Activated CD4-positive, alpha-beta memory T cell treated with anti-CD3 and anti-CD28 coated beads, Interleukin-2, amount 10 ng/mL, durations not matched to agents 7 days and 5 days (primary cell): ENCODE measurements at places on chromosomes 16 and 17.

GRCh38 chr16:1164382-1164781 is 11.5 kb downstream of the CACNA1H start:
- no peaks in the 10 kb centered on the region for H3K27me3 ChIP-seq
- no peaks in the 10 kb centered on the region for H3K4me1 ChIP-seq
- DNase-seq: no peak
- no peak overlapping the region for H3K4me3 ChIP-seq
- no peaks in the 10 kb centered on the region for H3K36me3 ChIP-seq

DNA sequence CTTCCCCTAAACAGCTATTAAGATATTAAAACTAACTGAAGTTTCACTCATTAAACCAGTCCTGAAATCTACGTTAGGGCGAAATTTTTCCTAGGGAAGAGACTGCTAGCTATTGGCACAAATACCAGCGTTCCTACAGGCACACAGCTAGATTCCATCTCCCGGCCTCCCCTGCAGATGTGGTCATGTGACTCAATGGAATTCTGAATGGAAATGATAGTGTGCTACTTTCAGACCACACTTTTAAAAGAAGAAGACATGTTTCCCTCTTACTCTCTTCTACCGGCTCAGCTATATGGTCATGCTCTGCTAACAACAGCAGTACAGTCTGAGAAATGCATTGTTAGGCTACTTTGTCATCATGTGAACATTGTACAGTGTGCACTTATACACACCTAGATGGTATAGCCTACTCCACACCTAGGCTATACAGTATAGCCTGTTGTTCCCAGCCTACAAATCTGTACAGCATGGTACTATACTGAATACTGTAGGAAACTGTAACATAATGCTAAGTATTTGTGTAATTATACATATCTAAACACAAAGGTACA is 31.4 kb downstream of the OGFOD1 start:
- H3K4me1 ChIP-seq: no peaks in the 10 kb centered on the region
- H3K27me3 ChIP-seq: no peaks in the 10 kb centered on the region
- H3K27ac ChIP-seq: no peak overlapping the region
- DNase-seq: no peak
- peaks cover 26% of the 10 kb centered on the region for H3K36me3 ChIP-seq

DNA sequence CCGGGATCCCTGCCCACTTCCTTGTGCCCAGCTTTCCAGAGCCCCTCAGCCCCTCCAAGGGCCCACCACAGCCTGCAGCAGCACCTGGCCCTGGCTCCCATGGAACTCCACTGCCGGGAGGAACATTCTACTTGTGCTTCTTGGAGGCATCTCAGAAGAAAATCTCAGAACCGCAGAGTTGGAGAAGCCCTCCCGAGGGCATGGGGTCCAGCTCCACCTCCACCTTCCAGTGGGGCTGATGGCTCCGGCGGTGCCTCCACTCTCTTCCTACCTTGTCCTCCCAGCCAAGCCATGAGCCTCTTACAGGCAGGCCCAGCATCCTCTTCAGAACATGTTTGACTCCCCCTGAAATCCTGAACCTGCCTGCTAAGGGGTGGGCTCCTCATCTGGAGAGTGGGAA is 79.4 kb upstream of the ZNF469 start:
- H3K27me3 ChIP-seq: peaks cover 2% of the 10 kb centered on the region
- no peak overlapping the region for H3K27ac ChIP-seq
- H3K36me3 ChIP-seq: no peaks in the 10 kb centered on the region
- peaks cover 14% of the 10 kb centered on the region for H3K4me1 ChIP-seq
- DNase-seq: no peak

- no peak for DNase-seq
- H3K36me3 ChIP-seq: no peaks in the 10 kb centered on the region
- no peak overlapping the region for H3K27ac ChIP-seq
- H3K4me1 ChIP-seq: no peaks in the 10 kb centered on the region
- no peak overlapping the region for H3K4me3 ChIP-seq
- no peaks in the 10 kb centered on the region for H3K27me3 ChIP-seq
These were observed 188.5 kb upstream of the IRX3 start for GRCh38 chr16:54475019-54475601.

GRCh38 chr17:66714046-66715023 is 120.6 kb upstream of the CACNG5 start:
- no peaks in the 10 kb centered on the region for H3K27me3 ChIP-seq
- H3K27ac ChIP-seq: peak overlapping the region; percentile 82
- no peak for DNase-seq
- H3K4me1 ChIP-seq: peaks cover 63% of the 10 kb centered on the region

GRCh38 chr17:27384726-27385125 is 71.5 kb upstream of the KSR1 start:
- H3K36me3 ChIP-seq: no peaks in the 10 kb centered on the region
- H3K27ac ChIP-seq: no peak overlapping the region
- H3K4me3 ChIP-seq: no peak overlapping the region

DNA sequence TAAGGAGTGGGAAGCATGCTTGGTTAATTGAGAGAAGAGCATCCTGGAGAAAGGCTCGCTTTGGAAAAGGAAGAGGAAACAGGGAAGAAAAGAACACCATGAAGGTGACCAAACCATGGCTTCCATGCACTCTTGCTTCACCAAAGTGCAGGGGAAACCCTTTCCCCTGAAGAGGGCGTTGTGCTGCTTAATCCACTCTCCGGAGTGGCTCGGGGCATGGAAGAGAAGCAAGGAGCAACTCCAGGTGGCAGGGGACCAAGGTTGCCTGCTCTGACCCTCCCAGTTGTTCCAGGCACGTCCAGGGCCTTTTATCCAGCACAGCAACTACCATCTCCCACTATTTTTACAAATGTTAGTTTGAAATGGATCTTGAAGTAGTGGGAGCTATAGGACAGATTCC is 108.1 kb downstream of the STX8 start:
- peaks cover 10% of the 10 kb centered on the region for H3K36me3 ChIP-seq
- H3K27ac ChIP-seq: no peak overlapping the region
- H3K4me3 ChIP-seq: no peak overlapping the region

GRCh38 chr17:31158746-31159377 is 64.1 kb downstream of the NF1 start:
- H3K4me1 ChIP-seq: peaks cover 15% of the 10 kb centered on the region
- peak overlapping the region; percentile 72 for H3K4me3 ChIP-seq
- peaks cover 11% of the 10 kb centered on the region for H3K36me3 ChIP-seq
- no peaks in the 10 kb centered on the region for H3K27me3 ChIP-seq
- no peak for DNase-seq
- peak overlapping the region; percentile 73 for H3K27ac ChIP-seq

DNA sequence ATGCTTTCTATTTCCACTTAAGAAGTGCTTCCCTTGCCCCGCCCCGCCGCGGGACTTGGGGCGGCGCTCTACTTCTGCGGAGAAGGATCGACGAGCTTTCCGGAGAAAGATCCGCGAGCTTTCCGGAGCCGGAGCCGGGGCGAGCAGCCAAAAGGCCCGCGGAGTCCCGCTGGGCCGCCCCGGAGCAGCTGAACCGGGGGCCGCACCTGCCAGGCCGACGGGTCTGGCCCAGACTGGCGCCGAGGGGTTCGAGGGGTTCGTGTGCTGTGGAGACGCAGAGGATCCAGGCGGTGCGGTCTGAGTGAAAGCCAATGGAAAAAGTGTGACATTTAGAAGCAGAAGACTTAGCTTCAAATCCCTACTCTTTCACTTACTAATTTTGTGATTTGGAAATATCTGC is 50.8 kb downstream of the TBC1D26 start:
- no peak overlapping the region for H3K27ac ChIP-seq
- no peak overlapping the region for H3K4me3 ChIP-seq
- H3K27me3 ChIP-seq: peaks cover 37% of the 10 kb centered on the region
- H3K4me1 ChIP-seq: peaks cover 1% of the 10 kb centered on the region
- no peak for DNase-seq
- peaks cover 2% of the 10 kb centered on the region for H3K36me3 ChIP-seq

- H3K27ac ChIP-seq: no peak overlapping the region
- H3K27me3 ChIP-seq: no peaks in the 10 kb centered on the region
- H3K4me1 ChIP-seq: no peaks in the 10 kb centered on the region
- peak; percentile 24 for DNase-seq
- no peaks in the 10 kb centered on the region for H3K36me3 ChIP-seq
- no peak overlapping the region for H3K4me3 ChIP-seq
These were observed 363.7 kb downstream of the SNX29 start for GRCh38 chr16:12340151-12340733.

GRCh38 chr16:2586241-2586640 is 48.4 kb downstream of the PDPK1 start:
- peaks cover 16% of the 10 kb centered on the region for H3K4me1 ChIP-seq
- no peak for DNase-seq
- peaks cover 35% of the 10 kb centered on the region for H3K36me3 ChIP-seq
- H3K27me3 ChIP-seq: no peaks in the 10 kb centered on the region
- no peak overlapping the region for H3K27ac ChIP-seq
- H3K4me3 ChIP-seq: no peak overlapping the region

- no peaks in the 10 kb centered on the region for H3K27me3 ChIP-seq
- peaks cover 30% of the 10 kb centered on the region for H3K36me3 ChIP-seq
- peak overlapping the region; percentile 69 for H3K27ac ChIP-seq
- H3K4me3 ChIP-seq: peak overlapping the region; percentile 89
These were observed 1.7 kb downstream of the CRAMP1 start for GRCh38 chr16:1613728-1614455.

DNA sequence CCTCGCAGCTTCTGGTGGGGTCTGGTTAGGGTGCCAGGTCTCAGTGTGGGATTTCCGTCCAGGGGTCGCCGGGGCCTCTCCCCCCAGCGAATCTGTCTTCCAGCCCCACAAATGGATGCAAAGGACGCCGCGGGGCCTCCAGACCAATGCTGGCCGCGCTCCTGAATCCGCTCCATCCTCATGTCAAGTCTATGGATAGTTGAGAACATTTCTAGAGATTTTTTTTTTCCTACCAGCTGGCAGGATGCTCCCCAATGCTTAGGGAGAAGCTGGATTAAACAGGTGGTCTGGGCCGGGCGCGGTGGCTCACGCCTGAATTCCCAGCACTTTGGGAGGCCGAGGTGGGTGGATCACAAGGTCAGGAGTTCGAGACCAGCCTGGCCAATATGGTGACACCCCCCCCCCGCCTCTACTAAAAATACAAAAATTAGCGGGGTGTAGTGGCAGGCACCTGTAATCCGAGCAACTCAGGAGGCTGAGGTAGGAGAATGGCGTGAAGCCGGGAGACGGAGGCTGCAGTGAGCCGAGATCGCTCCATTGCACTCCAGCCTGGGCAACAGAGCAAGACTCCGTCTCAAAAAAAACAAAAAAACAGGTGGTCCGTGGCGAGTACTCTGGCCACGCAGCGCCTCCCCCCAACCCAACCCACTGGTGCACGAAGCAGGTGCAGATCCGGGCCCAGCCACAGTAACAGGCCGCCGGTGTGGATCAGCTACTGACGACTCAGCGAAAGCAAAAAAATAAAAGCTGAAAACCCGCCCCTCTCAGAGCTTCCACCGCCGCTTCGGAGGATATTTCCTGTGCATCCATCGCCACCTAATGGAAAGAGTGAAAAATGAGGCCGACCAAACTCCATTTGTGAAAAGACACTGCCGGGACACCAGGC is 1.1 kb upstream of the NXN start:
- no peak overlapping the region for H3K27ac ChIP-seq
- H3K4me3 ChIP-seq: peak overlapping the region; percentile 67
- peaks cover 26% of the 10 kb centered on the region for H3K27me3 ChIP-seq
- peaks cover 16% of the 10 kb centered on the region for H3K4me1 ChIP-seq
- DNase-seq: peak; percentile 82

- no peaks in the 10 kb centered on the region for H3K4me1 ChIP-seq
- H3K36me3 ChIP-seq: no peaks in the 10 kb centered on the region
- no peak overlapping the region for H3K4me3 ChIP-seq
- H3K27me3 ChIP-seq: peaks cover 16% of the 10 kb centered on the region
These were observed 38.4 kb upstream of the EMP2 start for GRCh38 chr16:10618710-10619209.

DNA sequence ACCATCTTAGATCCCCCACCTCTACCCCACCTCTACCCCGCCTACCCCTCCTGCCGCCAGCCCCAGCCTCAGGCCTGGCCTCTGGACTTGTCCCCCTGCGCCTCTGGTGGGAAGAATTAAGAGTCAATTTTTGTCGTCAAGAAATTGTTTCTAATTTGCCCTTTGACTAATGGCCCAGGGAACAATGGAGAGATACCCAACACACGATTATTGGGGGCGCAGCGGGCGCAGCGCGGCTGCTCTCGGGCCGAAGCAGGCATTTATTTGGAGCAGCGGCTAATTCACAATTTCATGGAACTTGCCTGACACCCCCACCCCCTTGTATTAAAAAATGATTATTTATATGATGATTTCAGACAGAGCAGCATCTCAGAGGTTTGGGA is 4.4 kb upstream of the BAHCC1 start:
- H3K4me3 ChIP-seq: no peak overlapping the region
- peaks cover 65% of the 10 kb centered on the region for H3K27me3 ChIP-seq
- DNase-seq: no peak
- peaks cover 11% of the 10 kb centered on the region for H3K36me3 ChIP-seq

- H3K4me3 ChIP-seq: peak overlapping the region; percentile 77
- H3K27me3 ChIP-seq: no peaks in the 10 kb centered on the region
- DNase-seq: no peak
- H3K27ac ChIP-seq: peak overlapping the region; percentile 96
- peaks cover 67% of the 10 kb centered on the region for H3K4me1 ChIP-seq
These were observed 64.8 kb downstream of the TUBD1 start for GRCh38 chr17:59827721-59828477.

GRCh38 chr17:36501963-36502362 is 15.5 kb downstream of the ZNHIT3 start:
- H3K4me1 ChIP-seq: no peaks in the 10 kb centered on the region
- no peaks in the 10 kb centered on the region for H3K27me3 ChIP-seq
- DNase-seq: no peak
- no peak overlapping the region for H3K4me3 ChIP-seq
- no peak overlapping the region for H3K27ac ChIP-seq
- peaks cover 52% of the 10 kb centered on the region for H3K36me3 ChIP-seq
